Astrocyte of the hippocampus (primary cell): ENCODE measurements at places on chromosomes 7 and 10.

DNA sequence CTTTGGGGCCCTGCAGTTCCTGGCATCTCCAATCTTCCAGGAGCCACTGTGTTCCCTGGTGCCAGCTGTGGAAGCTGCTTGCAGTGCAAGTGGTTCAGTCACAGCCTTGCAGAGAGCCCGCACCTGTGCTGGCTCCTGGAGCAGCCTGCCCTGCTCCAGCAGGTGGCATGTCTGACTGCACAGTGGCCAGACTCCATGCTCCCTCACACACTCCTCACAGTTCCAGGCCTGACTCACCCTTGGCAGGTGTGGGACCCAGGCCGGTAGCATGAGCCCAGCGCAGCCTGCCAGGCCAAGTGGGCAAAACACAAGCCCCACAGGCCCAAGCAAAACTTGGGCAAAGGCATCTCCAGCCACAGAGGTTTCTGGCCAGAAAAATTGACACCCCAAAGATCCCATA lies 33.6 kb upstream of the RELN start:
- no peak for DNase-seq

GRCh38 chr10:5812283-5813090 lies 747 bp downstream of the GDI2 start:
- peak; percentile 62 for DNase-seq

- no peak for DNase-seq
Observed at GRCh38 chr10:23230582-23230981, 38.5 kb downstream of the PTF1A start.

DNA sequence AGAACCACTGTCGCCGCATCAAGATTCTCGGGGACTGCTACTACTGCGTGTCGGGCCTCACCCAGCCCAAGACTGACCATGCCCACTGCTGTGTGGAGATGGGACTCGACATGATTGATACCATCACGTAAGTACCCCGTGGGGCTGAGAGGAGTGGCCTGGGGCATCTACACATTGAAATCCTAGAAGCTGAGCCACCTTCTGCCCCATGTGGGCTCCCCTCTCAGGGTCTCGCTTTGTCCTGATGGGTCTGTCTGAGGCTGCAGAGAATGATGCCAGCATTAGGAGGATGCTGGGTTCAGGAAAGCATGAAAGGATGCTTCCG lies 74.5 kb downstream of the ADCY1 start:
- no peak for DNase-seq

DNA sequence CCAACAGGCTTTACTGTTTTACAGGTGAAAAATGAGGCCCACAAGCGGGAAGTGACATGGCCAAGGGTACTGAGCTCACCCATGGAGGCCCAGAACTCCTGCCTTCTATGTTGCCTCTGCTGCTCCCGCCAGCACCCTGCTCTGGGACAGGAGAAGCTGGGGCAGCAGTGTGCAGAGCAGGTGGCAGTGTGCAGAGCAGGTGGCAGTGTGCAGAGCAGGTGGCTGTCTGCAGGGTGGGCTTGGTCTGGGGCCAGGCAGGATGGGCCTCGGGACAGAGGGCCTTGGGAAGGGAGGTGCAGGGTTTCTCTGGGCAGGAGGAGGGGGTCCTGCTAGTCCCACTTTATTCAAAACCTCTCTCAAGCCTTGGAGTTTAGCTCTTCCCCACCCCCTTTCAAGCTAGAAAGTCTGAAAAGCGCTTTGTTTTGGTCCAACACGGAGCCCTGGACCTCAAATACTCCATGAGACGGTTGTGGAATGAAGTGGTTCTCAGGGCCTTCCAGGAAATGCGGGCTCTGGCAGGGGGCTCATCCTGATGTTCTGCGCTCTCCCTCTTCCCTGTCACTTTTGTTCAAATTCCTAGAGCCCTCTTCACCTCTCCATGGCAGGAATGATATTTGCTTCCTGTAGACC lies 26.8 kb downstream of the TSPAN15 start:
- DNase-seq, result no peak

- no peak for DNase-seq
Observed at GRCh38 chr7:81159402-81159801, 240.6 kb upstream of the SEMA3C start.

GRCh38 chr7:130560972-130561371 lies 69.1 kb downstream of the MEST start:
- DNase-seq, result no peak

DNA sequence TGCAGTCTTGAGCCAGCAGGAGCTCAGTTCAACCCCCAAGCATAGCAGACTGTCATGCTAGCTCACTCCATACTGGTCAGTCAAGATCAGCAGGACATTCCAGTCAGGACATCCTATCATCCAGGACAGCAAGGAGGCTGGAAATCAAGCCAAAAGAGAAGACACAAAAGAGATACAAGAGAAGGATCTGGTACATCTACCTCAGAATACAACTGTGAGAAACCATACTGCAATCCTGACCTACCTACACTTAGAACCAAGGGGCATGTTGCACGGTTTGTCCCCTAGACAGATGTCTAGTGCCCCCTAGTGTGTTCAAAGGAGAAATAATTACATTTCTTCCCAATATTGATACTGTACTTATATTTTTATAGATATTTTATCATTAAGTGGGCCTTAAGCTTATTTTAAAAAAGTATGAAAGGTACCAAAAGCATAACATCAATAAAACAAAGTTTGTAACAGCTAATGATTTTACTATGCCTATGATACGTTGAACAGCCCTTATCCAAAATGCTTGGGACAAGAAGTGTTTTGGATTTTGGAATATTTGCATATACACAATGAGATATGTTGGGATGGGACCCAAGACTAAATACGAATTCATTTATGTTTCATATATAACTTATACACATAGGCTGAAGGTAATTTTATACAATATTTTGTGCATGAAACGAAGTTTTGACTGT lies 26.7 kb downstream of the ERCC6 start:
- peak; percentile 51 for DNase-seq

DNA sequence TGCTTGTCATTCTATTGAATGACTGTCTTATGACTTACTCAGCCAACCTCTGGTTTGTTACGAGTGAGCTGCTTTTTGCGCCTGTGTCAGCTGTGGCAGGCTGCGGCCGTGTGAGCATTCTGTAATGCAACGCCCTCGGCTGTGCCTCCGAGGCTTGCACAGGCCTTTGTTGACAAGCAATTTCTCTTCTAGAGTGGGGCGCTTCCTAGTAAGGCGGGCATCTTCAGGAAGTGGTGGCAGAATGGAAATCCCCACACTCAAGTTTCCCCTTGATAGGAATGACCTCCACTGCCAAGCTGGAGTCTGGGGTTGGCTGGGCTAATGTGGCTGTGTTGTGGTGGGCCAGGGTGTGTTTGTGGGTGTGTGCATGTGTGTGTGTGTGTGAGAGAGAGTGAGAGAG lies 20.2 kb upstream of the TMEM178B start:
- peak; percentile 37 for DNase-seq

DNA sequence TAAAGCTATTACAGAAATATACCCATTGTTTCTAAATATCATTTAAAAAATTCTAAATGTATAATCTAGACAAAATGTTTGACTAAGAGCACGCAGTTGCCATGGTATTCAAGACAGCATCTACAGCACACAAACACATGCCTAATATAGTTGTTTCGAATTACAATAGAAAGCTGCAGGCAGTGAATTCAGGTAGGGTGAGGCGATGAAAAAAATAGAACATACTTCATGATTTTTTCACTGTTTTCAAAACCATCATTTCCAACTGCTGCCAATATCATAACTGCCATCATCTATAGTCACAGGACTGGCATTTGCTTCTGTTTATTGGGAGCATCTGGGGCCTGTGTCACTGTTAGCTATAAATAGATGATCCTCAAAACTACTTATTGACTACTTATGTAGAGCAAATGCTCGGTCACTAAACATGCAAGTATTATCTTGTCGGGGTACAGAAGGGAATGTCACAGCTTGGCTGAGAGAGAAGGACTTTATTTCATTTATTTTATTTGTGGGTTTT lies 34.4 kb upstream of the OTUD1 start:
- DNase-seq, result no peak

DNA sequence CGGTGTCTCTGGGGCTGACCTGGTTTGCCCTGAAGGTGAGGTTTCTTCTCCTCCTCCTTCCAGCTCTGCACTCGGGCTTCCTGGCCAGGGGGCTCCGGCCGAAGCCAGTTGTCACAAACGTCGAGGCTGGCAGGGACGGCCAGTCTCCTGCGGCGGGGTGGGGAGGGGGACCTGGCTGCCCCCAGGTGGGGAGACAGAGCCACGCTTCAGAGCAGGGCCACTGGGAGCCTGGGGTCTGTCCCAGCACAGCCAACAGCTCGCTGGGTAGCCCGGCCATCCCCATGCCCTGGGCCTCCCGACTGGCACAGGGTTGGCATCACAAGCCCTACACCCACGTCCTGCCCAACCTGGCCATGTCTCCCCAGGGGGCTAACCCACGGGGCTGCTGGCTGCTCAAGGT lies 20.4 kb downstream of the MICALL2 start:
- no peak for DNase-seq

GRCh38 chr10:47025253-47025539 lies 114.0 kb downstream of the PTPN20 start:
- DNase-seq, result no peak

DNA sequence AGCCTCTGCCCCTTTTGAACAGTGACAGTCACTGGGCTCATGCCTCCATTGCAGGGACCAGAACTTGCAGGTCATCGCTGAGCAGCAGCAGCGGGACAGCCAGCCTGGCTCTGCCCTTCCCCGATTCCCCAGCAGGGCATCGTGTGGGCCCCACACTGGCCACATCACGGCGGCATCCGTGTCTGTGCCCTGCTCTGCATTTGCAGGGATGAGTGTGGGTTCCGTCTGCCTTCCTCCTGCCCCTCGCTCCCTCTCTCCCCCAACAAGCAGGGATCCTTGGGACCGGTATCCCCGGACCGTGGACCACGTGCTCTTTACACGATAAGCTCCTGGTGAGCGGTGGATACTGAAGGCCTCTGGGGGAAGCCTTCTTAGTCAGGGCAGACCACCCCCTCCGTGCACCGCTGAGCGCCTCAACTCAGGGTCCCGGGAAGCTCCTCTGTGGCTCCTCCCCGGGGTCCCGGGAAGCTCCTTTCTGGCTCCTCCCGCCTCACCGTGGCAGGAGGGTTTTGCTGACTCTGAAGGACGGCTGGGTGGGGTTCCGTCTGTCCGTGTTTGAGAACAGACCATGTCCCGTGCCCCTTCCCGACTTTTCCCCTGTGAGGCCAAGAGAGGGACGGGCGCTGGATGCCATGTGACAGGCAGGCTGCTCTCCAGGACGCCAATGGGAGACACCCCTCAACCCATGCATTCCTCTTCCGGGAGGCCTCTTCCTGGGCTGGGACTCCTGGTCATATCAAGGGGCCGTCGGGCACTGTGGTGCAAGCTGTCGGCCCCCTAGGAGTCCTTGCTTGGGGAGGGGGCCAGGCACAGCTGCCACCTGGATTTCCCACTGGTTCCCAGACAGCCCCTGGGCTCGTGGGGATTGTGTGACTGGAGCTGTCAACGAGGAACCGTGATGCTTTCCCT lies 23.5 kb upstream of the NKX6-2 start:
- no peak for DNase-seq

DNA sequence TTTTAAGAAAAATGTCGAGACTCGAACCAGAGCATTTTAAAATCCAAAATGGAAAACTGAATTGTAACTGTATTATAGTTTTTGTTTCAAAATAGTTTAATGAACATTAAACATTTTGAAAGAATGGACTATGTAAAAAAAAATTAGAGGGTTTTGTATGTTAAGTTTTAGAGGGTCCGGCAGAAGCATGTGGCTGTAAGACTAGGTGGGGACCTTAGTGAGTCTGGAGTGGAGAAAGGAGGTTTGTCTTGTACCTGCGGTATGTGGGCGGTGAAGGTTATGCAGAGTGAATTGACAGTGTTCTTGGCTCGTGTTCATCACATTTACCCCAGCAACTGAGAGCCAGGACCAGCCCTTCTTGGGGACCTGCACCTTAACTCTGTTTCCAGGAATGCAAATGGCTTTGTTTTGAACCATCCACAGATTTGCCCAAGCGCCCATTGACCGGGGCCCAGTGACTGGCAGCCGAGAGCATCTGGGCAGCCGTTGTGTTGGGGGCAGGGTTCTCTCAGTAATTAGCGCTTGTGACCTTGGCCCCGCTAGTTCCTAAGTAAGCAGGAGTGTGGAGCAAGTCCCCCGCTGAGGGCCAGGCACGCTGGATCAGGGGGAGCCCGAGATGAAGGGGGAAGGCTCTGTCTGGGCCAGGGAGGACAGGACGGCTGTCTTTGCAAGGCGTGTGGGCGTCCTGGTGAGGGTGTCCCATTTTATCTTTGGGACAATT lies 1.4 kb upstream of the KLF6 start:
- peak; percentile 76 for DNase-seq

GRCh38 chr7:117873310-117874190 lies at the start of gene CTTNBP2:
Gene CTTNBP2, minus strand, starts transcription at chr7:117873441. Its CDS starts 26 bp downstream, at chr7:117873415.
- DNase-seq, result peak; percentile 81

DNA sequence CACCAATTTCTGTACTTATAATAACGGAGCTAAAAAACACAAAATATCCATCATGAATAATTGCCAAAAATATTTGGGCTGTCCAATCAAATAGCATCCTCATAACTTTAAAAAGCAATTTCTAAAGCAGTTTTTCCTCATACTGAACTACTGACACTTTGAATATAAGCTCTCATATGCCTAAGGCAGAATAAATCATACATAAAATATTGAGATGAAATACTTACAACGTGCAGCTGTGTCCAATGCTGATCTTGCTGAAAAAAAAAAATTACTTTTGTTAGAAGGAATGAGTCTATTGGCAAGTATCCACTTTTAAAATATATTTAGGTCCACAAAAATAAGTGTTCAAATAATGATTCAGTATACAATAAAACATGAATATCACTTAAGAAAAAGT lies 24.2 kb downstream of the FAM3C start:
- DNase-seq, result no peak

GRCh38 chr10:48382982-48383381 lies 76.5 kb downstream of the MAPK8 start:
- DNase-seq, result no peak

GRCh38 chr10:43401627-43402026 lies 7.4 kb downstream of the HNRNPF start:
- peak; percentile 31 for DNase-seq
